H7 (cell line): ENCODE measurements at places on chromosomes 5 and 9.

- DNase-seq: no peak
These were observed 35.4 kb upstream of the IL17B start for GRCh38 chr5:149414405-149415065.

GRCh38 chr9:123689701-123690428 is 240.1 kb downstream of the DENND1A start:
- no peak for DNase-seq

- no peak for DNase-seq
These were observed 68.5 kb upstream of the FBXW11 start for GRCh38 chr5:172074896-172075295.

- DNase-seq: peak; percentile 95
These were observed 33.7 kb downstream of the LHX3 start for GRCh38 chr9:136171009-136171800.

DNA sequence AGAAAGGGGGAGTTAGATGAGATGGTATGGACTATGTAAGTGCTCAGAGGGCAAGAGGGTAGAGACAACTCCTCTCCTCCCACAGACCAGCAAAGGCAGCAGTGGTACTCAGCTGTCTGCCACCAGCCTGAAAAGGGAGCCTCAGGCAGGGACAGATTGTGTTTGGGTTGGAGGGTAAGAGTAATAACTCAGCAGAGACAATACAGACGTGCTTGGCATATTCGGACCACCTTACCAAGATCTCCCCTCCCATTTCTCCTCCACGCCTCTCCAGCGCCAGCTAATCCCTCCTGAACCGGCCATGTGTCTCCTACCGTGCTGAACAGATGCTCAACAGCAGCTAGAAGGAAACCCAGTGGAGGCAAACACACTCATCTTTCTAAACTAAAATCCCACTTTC is 180.8 kb downstream of the ASTN2 start:
- DNase-seq: no peak

DNA sequence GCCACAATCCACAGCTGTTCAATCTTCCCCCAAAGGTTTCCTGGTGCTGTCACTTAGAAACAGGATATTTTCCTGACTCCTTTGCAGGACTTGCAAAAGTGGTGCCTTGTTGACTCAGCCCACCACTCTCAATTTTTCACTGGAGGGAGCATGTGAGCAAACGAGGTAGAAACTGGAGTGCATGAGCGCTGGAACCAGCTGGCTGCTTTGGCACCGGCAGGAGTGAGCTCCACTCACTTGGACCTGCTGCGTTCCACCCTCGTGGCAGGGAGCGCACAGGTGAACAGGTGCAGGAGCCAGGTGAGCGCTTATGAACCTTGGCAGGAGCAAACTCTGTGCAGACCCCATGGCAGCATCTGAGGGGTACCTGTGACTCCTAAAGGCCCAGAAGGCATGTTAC is 364.1 kb upstream of the RORB start:
- peak; percentile 38 for DNase-seq

DNA sequence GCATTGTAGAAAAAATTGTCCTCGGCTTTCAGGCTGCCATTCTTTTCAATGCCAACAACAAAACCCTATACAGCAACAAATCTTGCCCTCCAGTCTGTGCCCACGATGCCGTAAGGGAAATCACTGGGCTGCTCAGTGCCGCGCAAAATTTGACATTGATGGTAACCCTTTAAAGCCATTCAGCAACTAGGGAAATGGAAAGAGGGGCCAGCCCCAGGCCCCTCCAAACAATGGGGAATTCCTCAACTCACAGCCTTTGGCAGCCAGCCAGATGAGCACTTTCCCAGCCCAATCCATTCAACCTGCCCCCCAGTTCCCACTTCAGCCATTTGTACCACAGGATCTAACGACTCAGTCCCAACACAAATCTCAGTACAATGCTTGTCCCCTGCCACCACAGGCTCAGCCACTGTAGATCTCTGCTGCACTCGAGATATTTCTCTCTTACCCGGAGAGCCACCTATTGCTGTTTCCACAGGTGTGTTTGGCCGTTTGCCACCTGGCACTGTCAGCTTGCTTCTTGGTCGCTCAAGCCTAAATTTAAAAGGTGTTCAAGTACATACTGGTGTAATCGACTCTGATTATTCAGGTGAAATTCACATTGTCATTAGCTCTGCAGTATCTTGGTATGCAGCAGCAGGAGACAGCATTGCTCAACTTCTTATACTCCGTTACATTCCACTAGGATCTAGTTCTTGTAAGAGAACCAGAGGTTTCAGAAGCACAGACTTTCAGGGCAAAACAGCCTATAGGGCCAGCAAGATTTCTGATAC is 103.3 kb downstream of the SYK start:
- DNase-seq: no peak

DNA sequence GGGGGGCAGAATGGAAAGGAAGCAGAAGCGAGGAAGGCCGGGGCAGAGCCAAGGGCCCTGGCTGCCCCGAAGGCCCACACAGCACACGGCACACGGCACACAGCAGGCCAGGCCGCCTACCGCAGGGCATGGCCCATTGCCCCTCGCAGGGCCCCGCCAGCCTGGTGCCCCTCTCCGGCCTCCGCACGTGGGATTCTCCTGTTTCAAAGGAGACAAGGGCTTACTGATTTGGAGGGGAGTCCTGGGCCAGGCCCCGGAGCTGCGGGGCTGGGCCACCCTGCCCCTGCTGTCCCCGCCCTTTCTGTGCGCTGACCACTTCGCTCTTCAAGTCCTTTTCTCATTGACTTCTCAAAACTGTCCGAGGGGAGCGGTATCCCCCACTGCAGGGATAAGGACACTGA is 7.7 kb upstream of the PHYKPL start:
- DNase-seq: peak; percentile 59

DNA sequence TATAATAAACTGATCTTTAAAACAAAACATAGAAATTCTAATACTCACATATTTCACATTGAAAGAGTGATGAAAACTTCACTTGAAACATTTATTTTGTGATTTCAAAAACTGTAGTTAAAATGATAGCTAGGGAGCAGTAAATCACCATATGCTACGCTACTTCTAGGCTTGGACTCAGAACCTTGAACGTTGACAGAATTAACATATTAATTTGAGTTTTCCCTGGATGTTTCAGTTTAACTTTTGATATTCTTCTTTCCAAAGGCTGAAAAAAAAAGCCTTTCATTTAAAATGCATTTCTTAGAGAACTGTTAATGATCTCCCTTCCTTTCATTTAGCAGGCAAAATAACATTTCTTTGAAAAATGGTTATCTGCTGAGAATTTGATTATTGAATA is 307.8 kb upstream of the SGCD start:
- DNase-seq: no peak

DNA sequence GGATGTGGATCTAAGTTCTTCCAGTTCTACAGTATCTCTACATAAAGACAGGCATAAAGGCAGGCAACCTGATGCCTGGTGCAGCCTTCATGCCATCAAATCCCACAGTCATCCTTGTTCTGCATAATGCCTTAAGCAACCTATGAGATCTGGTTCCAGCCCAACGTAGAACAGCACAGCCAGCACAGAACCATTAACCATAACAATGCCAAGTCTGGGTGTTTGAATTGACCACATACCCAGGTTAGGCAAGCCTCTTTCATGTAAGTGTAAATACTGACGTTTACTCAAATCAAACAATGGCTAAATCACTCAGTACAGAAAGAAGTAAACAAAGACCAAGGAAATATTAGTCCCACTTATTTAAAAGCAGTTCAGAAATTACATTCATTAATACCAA is 195.0 kb downstream of the ADAMTSL1 start:
- DNase-seq: peak; percentile 35

DNA sequence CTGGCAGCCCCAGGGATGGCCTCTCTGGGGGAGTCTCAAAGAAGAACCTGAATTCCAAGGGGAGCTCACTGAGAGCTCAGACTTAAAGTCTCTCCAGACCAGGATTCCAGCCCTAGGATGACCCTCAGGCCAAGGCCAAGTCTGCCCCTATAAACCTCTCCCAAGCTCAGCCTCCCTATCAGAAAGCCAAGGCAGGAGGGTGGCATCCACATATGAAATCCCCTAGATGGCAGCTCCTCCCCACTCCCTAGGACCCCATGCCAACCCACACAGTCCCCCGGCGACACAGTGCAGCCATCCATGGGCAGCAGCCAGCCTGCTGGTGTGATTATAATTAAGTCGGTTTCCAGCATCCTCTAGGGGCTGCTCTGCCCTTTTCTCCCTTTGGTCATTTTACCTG is 269.9 kb downstream of the CDK5RAP2 start:
- no peak for DNase-seq

- no peak for DNase-seq
These were observed 33.9 kb downstream of the SLC24A2 start for GRCh38 chr9:19754921-19755320.

- DNase-seq: no peak
These were observed 6.4 kb downstream of the PRKAA1 start for GRCh38 chr5:40791715-40792139.

DNA sequence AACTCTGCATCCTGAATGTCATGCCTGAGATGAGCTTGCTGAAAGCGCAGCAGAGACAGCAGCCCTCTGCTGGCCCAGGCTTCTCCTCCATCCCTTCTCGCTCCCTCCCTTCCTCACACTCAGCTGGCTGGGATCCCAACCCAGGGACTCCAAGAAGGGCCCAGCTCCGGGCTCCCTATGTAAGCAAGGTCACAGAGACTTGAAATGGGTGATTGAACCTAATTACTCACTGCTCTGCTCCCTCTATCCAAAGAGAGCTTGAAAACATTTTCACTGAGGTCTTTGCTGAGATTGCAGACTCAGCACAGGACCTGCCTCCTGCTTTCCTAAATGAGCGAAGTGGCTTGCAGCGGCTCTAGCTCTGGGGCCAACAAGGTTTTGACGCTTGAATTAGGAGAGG is 42.8 kb downstream of the RAPGEF1 start:
- DNase-seq: peak; percentile 70

DNA sequence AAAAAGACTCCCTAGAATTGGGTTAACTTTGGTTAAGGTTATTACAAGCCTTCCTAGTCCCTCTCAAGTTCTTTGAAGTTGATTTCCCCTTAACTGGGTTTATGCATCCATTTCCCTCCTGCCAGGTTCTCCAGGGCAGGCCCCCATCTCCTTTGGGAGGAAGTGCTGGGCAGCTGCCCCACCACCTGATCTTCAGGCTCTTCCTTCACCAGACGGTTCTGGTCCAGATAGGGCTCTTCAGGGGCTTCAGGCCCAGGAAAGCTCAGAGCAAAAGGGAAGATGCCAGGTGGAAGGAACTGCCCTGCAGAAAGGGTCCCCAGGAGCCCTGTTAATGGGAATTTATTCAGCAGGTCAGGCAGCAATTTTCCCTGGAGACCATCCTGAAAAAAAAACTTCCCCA is 2.1 kb downstream of the SMIM32 start:
- DNase-seq: no peak

DNA sequence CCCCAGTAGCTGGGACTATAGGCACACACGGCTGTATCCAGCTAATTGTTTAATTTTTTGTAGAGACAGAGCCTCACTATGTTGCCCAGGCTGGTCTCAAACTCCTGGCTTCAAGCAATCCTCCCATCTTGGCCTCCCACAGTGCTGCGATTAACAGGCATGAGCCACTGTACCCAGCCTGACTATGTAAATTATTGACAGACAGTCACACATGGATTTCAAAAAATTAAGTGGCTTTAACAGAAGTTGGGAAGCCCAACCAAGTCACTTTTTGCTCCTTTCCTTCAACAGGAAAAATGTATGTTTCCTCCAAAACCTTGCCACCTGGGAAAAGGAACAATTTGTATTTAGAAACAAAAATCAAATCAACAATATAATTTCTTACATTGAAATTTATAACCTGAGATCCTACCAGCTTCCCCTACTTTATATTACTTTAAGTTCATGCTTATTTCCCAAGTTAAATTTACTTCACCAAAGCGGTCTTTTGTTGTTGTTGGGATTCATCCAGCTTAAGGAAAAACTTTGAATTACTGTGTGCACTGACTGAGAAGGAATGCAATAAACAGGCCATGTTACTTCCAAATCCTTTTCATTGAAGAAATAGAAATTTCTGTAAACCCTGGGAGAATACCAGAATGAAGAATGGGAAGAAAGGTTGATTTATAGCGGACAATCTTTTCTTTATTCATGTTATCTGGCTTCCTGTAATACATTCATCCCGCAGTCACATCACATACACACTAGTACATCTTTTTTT is 8.6 kb downstream of the PCA3 start:
- DNase-seq: no peak

DNA sequence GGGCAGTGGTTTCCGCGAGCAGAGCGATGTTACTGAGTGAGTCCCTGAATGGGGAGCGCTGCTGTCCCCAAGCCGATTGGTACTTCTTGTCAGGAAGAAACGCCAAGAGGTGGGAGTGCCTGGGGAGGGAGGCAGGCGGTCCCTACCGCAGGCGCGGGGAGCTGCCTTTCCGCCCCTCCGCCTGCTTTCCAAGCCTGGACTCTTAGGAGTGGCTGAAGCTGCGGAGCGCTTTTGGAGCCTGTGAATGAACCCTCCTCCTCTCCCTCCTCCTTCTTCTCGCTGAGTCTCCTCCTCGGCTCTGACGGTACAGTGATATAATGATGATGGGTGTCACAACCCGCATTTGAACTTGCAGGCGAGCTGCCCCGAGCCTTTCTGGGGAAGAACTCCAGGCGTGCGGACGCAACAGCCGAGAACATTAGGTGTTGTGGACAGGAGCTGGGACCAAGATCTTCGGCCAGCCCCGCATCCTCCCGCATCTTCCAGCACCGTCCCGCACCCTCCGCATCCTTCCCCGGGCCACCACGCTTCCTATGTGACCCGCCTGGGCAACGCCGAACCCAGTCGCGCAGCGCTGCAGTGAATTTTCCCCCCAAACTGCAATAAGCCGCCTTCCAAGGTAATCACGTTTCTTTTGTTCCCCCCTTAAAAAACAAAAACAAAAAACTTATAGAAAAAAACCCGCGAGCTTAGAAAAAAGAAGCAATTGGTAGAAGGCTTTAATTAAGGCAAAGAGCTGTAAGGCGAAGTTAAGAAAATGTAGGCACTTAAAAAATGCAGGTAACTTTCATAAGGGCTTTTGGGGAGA is at the start of gene VCAN:
Gene VCAN, plus strand, starts transcription at position 340 of the 808 bp plus-strand sequence. CDS start 11,775 bp downstream, outside the sequence.
- DNase-seq: peak; percentile 73

DNA sequence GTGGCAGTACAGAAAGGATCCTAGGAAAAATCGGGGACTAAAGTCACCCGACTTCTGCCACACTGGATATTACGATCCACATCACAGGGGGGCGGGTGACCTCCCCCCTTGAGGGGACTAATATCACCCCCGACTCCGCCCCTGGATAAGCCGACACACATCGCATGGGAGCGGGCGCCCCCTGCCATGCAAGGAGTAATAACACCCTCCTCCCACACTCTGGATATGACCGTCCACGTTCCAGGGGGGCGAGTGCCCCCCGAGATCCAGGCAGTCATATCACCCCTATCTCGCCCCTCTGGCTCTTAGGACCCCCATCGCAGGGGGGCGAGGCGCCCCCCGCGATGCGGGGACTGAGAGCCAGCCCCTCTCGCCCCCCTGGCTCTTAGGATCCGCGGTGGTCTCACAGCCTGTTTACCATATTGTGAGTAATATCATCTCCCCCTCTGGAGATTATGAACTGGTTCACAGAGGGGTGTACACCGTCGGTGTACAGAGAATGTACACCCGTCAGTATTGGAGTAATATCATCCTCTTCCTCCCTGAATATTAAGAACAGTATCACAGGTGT is 423.0 kb downstream of the DIRAS2 start:
- DNase-seq: peak; percentile 84
